ENCODE measurements at places on chromosomes 12 and 14. TPM values are rescaled to one million over a fixed set of nuclear protein-coding genes. Genes with fewer than 3 reads are reported as not detected.
A peak's percentile ranks its signal among the peaks of the same experiment; 100 is the strongest.

DNA sequence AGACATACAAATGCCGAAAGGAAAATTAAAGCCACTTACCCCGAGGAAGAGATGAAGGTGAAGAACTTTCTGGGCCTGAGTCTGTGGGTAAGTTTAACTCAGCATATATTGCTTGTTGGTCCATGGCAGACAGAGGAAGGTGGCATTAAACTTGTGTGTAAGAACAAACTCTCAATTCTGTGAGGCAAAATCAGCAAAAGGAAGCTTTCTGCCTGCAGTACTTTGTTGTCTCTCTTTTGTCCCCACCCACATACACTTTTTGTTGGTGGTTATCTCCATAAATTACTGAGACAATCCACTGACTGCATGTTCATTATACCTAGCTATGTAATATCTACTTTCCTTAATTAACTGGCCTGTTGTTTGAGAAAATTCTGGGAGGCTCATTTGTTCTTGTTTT lies at the start of gene KLRB1:
KLRB1 (minus strand) TSS at position 201 of the 400 bp plus-strand sequence; CDS start at position 124, 77 bp downstream.
- peaks cover 12% of the 10 kb centered on the region for H3K4me1 ChIP-seq
- DNase-seq, result no peak
- H3K27me3 ChIP-seq, result no peaks in the 10 kb centered on the region
- peak within 1 kb of the TSS; percentile 57 for H3K4me3 ChIP-seq

GRCh38 chr12:67025543-67026114 lies 243.5 kb upstream of the CAND1 start:
- H3K4me1 ChIP-seq, result no peaks in the 10 kb centered on the region
- DNase-seq, result peak; percentile 66
- H3K36me3 ChIP-seq, result no peaks in the 10 kb centered on the region
- no peaks in the 10 kb centered on the region for H3K27me3 ChIP-seq

- H3K4me3 ChIP-seq, result no peak within 1 kb of the TSS
- H3K27ac ChIP-seq, result no peak within 1 kb of the TSS
- peaks cover 5% of the 10 kb centered on the region for H3K27me3 ChIP-seq
- H3K4me1 ChIP-seq, result no peaks in the 10 kb centered on the region
- no peaks in the 10 kb centered on the region for H3K36me3 ChIP-seq
- no peak for DNase-seq
Measured at GRCh38 chr12:55470088-55470829, at the start of gene OR6C70. OR6C70 (minus strand) TSS chr12:55470138; CDS start chr12:55470138, 0 bp downstream.

- H3K36me3 ChIP-seq, result no peaks in the 10 kb centered on the region
- no peaks in the 10 kb centered on the region for H3K4me1 ChIP-seq
- no peaks in the 10 kb centered on the region for H3K27me3 ChIP-seq
- H3K4me3 ChIP-seq, result no peak overlapping the region
Measured at GRCh38 chr14:43595096-43595772, 911.8 kb downstream of the FSCB start.

The IL22 gene
- total RNA-seq, result not detected

GRCh38 chr14:70873627-70874026 lies 33.6 kb upstream of the PCNX1 start:
- H3K36me3 ChIP-seq, result no peaks in the 10 kb centered on the region
- no peak overlapping the region for H3K27ac ChIP-seq
- no peaks in the 10 kb centered on the region for H3K27me3 ChIP-seq
- H3K4me3 ChIP-seq, result no peak overlapping the region
- no peak for DNase-seq

The FAM90A1 gene
- 0.28 TPM for total RNA-seq

DNA sequence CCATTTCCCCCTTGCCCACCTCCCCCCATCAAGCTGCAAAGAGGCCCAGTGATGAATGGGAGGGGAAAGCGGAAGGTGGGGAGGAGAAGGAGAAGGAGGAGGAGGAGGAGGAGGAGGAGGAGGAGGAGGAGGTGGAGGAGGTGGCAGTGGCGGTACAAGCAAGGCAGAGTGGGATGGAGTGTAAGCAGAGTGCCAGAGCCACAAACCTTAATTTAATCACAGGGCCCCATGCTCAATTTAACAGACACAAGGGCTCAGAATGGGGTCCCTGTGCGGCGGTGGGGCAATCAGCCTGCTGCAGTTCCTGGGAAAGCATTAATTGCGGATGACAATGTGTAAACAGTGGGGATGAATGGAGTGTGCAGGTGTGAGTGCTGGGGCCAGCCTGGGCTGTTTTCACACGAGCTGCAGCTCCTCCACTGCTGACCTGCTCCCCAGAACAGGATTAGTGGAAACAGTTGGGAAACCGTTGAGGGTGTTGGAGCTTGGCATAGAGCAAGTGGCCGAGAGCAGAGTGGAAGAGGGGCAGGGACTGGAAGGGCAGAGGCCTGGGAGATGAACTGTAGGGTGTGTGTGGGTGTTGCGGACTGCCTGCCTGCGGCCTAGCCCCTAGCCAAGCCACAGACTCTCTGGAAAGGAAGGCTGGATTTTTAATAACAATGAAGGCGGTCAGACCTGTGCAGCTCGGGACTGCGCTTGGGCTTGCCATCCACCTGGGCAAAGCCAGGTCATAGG lies 36.4 kb upstream of the SMOC1 start:
- H3K4me3 ChIP-seq, result no peak overlapping the region
- no peaks in the 10 kb centered on the region for H3K36me3 ChIP-seq
- no peaks in the 10 kb centered on the region for H3K4me1 ChIP-seq

- peaks cover 12% of the 10 kb centered on the region for H3K4me1 ChIP-seq
- no peak overlapping the region for H3K27ac ChIP-seq
- no peak for DNase-seq
- no peaks in the 10 kb centered on the region for H3K27me3 ChIP-seq
- no peaks in the 10 kb centered on the region for H3K36me3 ChIP-seq
- no peak overlapping the region for H3K4me3 ChIP-seq
Measured at GRCh38 chr12:47303995-47304560, 224.3 kb upstream of the AMIGO2 start.

The DYRK2 gene
- total RNA-seq, result 108 TPM

The INHBE gene
- not detected for total RNA-seq

- no peak for DNase-seq
- H3K27ac ChIP-seq, result no peak overlapping the region
- H3K4me1 ChIP-seq, result no peaks in the 10 kb centered on the region
- no peaks in the 10 kb centered on the region for H3K27me3 ChIP-seq
- peaks cover 83% of the 10 kb centered on the region for H3K36me3 ChIP-seq
Measured at GRCh38 chr12:3666441-3666840, 86.5 kb downstream of the CRACR2A start.

GRCh38 chr14:34222867-34223266 lies 239.2 kb downstream of the SPTSSA start:
- no peak for DNase-seq
- no peak overlapping the region for H3K27ac ChIP-seq
- no peaks in the 10 kb centered on the region for H3K4me1 ChIP-seq
- H3K27me3 ChIP-seq, result peaks cover 1% of the 10 kb centered on the region
- H3K4me3 ChIP-seq, result no peak overlapping the region

DNA sequence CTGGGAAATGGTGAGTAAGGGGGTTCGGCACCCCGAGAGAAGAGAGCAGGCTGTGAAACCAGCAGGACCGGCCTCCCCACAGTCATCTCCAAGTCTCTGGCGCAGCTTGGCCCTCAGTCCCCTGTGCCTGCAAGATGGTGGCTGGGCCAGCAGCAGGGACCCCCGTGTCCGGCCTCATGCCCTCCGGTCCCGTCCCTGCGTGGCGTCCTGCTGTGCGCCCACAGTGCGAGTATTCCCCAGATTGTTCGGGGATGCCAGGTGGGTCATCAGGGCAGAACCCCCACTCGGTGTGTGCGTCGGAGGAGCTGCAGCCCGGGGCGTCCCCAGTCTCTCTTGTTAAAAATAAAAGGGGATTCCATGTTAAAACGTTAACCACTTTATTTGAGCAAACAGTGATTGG lies 216.9 kb upstream of the ALG10B start:
- H3K4me1 ChIP-seq, result no peaks in the 10 kb centered on the region
- no peak overlapping the region for H3K4me3 ChIP-seq
- DNase-seq, result no peak
- no peaks in the 10 kb centered on the region for H3K36me3 ChIP-seq

The RBP5 gene
- not detected for total RNA-seq

DNA sequence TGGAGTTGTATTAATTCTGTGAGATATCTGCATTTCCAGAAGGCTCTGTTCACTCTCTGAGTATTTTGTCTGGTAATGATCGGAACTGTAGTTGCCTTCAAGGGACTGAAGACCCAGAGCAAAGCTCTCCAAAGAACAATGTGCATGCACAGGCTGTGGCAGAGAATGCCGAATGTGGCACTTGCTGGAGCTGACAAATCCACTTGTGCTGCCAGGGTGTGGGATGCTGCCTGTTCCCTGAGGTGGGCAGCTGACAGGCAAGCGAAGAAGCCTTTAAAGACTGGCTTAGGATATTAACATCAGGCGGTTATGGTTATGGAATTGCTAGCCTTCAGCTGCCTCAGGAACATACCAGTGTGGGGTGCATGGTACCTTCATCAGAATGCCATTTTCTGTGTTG lies 419.9 kb upstream of the ATP2B1 start:
- no peaks in the 10 kb centered on the region for H3K4me1 ChIP-seq
- no peaks in the 10 kb centered on the region for H3K36me3 ChIP-seq
- no peak for DNase-seq
- H3K4me3 ChIP-seq, result no peak overlapping the region

The PLEKHG7 gene
- total RNA-seq, result 0.63 TPM

The DTX1 gene
- total RNA-seq, result 4.0 TPM

DNA sequence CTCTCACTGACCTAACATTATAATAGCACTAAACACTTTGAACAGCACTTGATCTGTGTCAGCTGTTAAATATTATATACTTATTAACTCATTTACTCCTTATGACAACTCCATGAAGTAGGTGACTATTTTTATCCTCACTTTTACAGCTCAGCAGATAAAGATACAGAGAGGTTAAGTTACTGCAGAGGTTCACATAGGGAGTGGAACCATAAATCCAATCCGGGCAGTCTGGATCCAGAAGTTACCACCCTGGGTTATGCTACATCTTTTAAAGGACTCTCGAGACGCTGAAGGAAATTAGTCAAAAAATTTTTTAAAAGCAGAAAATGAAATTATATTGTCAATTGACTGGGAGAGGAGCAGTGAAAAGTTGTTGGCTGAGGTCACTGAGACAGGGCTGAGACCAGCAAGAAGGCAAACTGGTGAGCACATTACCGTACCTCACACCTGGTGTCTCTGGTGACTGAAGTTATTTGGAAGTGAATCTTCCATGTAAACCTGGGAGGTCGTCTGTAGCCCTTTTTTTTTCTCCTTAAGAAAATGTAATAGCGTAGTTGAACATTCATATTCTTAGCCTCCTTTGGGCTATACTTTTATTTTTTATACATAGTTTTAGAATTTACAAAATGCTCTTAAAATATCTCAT lies 1.2 kb upstream of the RIMKLB start:
- no peaks in the 10 kb centered on the region for H3K27me3 ChIP-seq
- no peak overlapping the region for H3K4me3 ChIP-seq
- peaks cover 7% of the 10 kb centered on the region for H3K4me1 ChIP-seq
- peak; percentile 24 for DNase-seq
- peak overlapping the region; percentile 76 for H3K27ac ChIP-seq
- no peaks in the 10 kb centered on the region for H3K36me3 ChIP-seq

DNA sequence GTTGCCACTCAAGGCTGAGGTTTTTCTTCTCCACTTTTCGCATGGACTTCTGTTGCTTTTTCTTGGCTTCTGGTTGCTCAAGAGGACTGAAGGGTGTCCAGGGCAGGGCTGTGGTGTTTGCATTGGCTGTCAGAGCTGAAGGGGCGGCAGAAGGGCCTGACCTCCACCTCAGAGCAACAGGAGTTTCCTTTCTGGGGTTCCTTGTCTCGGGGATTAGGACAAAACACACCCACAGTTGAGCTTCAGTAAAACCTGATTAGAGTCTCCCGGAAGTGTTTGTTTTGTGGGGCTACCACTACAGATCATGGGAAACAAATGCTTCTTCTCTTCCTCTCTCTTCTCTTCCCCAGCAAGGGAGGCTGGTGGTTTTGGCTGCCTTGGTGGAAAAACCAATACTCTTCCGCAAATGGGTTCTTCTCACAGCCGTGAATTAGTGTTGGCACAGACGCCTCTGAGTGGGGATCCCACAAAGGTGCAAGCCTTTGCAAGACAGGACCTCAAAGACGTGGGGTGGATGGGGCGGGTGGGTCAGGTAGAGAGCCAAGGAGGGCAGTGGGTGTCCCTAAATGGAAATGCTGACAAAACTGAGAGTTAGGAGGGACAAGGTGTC lies 317.7 kb upstream of the TBX3 start:
- H3K27me3 ChIP-seq, result no peaks in the 10 kb centered on the region
- no peaks in the 10 kb centered on the region for H3K4me1 ChIP-seq
- H3K4me3 ChIP-seq, result no peak overlapping the region
- no peak overlapping the region for H3K27ac ChIP-seq

The AQP6 gene
- total RNA-seq, result not detected

GRCh38 chr14:91830777-91831176 lies 36.6 kb downstream of the TC2N start:
- H3K27me3 ChIP-seq, result no peaks in the 10 kb centered on the region
- H3K36me3 ChIP-seq, result no peaks in the 10 kb centered on the region
- H3K4me1 ChIP-seq, result peaks cover under 1% of the 10 kb centered on the region

DNA sequence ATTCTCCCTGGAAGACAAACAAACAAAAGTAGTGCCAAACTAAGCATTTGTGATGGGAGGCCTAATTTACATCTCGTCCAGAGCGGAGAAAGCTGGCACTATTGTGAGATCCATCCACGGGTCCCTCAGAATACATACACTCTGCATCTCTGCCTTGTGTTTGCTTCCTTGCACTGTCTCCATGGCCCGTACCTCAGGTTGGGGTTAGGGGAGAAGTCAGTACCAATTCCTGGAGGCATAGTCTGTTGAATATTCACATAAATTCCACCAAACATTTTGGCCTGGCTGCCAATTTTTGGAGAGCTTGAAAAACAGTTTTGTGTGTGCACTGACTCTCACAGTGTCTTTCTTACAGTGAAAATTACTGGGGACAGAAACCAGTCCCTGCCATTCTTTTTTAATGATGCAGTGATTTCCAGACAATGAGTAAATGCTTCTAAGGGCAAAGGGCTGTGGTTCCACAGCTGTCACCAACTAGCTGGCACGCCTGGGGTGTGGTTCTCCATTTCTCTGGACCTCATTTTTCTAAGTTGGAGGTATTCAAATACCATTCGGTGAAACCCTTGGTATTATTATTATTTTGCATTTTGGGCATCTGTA lies 119.7 kb upstream of the HIF1A start:
- no peaks in the 10 kb centered on the region for H3K27me3 ChIP-seq
- H3K4me1 ChIP-seq, result no peaks in the 10 kb centered on the region
- H3K4me3 ChIP-seq, result no peak overlapping the region
- no peak for DNase-seq
- no peaks in the 10 kb centered on the region for H3K36me3 ChIP-seq

GRCh38 chr12:128402486-128403243 lies 135.7 kb downstream of the TMEM132C start:
- no peaks in the 10 kb centered on the region for H3K36me3 ChIP-seq
- no peaks in the 10 kb centered on the region for H3K4me1 ChIP-seq
- no peak overlapping the region for H3K27ac ChIP-seq
- no peaks in the 10 kb centered on the region for H3K27me3 ChIP-seq
- H3K4me3 ChIP-seq, result no peak overlapping the region

GRCh38 chr12:8953773-8954402 lies 4.4 kb upstream of the M6PR start:
- DNase-seq, result peak; percentile 21
- no peaks in the 10 kb centered on the region for H3K36me3 ChIP-seq
- H3K27ac ChIP-seq, result peak overlapping the region; percentile 99
- no peak overlapping the region for H3K4me3 ChIP-seq

Measured in natural killer cell (primary cell).